ENCODE measurements at places on chromosomes 16 and 17. TPM values are rescaled to one million over a fixed set of nuclear protein-coding genes. Genes with fewer than 3 reads are reported as not detected.

- DNase-seq = no peak
Observed at GRCh38 chr17:79776376-79777119, 1.4 kb upstream of the CBX2 start.

GRCh38 chr16:52770828-52771227 is 223.9 kb upstream of the TOX3 start:
- DNase-seq = no peak

GRCh38 chr17:73833775-73834488 is 189.7 kb upstream of the SDK2 start:
- no peak for DNase-seq

CACNG5 gene
- total RNA-seq = not detected

DNA sequence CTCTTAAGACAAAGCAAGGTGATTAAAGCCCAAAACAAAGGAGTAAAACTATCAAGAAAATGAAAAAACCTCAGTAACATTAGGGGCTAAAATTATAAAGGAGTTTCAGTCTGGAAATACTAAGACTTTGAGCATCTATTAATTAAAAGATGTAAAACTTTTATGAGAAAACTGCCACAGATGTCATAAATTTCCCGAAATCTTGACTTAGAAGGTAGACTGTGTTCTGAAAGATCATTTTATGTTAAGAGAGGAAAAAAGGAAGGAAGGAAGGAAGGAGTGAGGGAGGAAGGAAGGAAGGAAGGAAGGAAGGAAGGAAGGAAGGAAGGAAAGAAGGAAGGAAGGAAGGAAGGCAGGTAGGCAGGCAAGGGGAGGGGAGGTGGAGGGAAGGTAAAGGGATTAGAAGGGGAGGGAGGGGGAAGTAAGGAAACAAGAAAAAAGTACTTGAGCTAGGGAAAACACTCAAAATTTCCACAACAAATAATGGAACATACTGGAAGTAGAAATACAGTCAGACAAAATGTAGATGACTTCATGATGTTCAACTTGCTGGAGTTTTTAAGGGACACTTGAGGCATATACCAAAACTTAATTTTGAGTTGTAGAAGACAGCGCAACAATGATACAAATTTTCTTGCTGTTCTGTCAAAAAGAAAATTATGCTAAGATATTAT is 2.0 kb downstream of the KRTAP4-5 start:
- DNase-seq = no peak

BOLA2B gene
- total RNA-seq = 258 TPM

GRCh38 chr17:42039794-42040763 is 10.3 kb downstream of the C17orf113 start:
- DNase-seq = no peak

DNA sequence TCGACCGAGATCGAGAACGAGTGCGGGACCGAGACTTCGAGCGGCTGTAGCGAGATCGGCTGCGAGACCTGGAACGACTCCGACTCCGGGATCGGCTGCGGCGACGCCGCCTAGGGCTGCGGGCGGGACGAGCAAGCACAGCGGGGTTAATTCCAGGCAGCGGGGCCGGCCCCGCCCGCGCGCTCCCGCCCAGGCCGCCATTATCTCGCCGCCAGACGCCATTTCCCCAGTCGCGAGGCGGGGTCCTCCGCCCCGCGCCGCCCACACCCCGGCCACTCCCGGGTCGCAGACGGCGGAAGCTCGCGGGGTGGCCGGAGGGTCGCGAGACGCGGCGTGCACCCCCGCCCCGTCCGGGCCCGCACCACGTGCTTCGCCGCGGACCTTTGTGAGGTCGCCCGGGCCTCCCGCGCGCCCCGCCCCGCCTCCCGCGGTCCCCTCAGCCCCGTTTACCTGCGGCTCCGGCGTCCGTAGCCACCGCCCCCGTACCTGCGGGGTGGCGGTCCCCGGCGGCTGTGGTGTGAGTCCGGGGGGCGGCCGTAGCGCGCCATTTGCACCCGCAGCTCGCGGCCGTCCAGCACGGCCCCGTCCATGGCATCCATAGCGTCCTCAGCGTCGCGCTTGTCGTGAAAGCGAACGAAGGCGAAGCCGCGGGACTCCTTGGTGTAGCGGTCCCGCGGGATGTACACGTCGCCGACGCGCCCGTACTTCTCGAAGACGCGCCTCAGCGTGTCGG is 616 bp downstream of the SRSF2 start:
- peak; percentile 56 for DNase-seq

C16orf92 gene
- not detected for total RNA-seq

GRCh38 chr16:31130899-31131298 is 4.6 kb downstream of the PRSS8 start:
- peak; percentile 94 for DNase-seq

DNA sequence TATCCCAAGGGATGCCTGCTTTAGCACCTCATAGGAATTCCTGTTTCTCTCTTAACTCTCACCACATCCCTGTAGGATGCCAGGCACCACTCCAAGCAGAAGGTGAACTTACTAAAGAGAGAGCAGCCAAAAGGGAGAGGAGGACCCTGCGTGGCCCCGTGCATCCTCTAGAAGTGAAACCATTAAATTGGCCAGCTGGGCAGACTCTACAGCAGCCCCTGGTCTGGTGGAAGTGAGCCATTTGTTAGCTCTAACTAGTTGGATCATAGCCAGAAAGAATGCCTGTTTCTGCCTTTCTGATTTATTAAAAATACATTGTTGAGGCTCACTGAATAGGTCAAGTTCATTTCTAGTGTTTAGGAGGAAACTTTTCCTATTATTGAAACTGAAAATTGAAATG is 22.3 kb downstream of the TMEM11 start:
- DNase-seq = no peak

GRCh38 chr16:19705146-19705501 is 12.9 kb downstream of the KNOP1 start:
- DNase-seq = no peak

DNA sequence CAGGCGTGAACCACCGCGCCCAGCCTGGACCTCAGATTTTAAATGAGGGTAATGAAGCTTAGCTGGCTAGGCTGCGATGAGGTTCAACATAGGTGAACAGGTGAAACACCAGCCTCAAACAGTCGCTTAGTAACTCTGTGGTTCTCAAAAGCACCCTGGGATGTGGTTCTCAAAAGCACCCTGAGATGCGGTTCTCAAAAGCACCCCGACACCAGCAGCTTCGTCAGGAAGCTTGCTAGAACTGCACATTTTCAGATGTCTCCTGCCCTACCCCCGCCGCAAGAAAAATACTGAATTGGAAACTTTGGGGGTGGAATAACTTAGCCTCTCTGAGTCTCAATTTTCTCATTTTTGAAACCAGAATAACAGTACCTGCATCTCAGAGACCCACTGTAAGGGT is 86.7 kb upstream of the XYLT1 start:
- no peak for DNase-seq

- DNase-seq = peak; percentile 45
Observed at GRCh38 chr17:60091908-60092331, 13.2 kb upstream of the HEATR6 start.

GRCh38 chr17:27959382-27959709 is 66.2 kb upstream of the LYRM9 start:
- DNase-seq = no peak

DNA sequence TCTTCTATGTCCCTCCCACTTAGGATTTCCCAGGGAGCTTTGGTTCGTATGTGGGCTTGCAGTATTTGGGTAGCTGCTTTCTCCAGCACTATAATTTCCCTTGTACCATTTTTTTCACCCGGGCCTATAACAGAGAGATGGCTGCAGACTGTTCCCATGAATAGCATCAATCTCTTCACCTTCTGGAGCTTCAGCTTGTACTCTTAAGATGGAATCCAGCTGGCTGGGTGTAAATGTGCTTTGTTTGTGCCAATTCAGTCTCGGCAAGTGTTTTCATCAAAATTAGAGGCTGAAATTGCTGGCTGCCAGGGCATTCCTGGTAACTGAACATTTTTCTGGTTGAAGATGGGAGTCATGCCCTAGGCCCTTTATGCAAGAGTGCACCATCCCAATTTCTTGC is 12.2 kb upstream of the CPD start:
- no peak for DNase-seq

IGFALS gene
- total RNA-seq = 0.18 TPM

GRCh38 chr17:54992797-54993639 is 24.5 kb downstream of the STXBP4 start:
- peak; percentile 2 for DNase-seq

DNA sequence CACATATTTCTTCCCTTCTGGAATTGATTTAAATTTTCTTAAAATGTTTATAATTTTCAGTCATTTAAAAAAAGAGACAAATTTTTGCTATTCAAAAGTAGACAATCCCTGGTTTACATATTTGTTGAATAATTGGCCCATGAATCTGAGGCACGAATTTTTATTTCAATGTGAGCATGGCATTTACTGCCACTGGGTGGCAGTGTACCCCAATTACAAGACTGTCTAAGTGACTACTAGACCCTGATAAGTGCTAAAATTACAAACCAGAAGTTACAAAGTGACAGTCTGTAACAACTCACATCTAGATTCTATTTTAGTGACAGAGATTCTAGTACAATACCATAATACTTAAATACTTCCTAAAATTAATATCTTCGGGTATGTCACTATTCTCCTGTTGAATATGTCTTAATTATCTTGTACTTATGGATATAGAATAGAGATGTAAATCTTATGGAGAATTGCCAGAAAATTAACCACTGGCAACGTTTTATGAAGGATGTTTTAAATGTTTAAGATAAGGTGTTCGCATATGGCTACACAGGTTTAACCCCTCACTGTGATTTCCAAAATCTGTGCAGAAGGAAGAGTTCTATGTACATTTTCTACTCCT is 235.8 kb downstream of the MAP2K4 start:
- DNase-seq = peak; percentile 16

DNA sequence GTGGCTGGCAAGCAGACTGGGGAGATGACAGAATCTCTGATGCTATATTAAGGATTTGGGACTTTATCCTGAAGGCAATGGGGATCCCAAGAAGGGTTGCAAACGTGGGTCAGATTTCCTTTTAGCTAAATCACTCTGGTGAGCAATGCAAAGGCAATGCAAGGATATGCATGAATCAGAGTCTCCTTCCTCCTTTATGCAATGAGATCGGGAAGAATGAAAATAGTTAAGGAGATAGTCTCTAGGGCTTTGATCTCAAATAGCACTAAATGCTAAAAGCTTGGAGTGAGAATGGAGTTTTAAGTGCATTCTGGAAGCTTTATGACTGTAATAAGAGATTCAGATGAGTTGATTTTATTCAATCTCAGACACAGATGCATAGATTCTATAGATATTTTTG is 27.2 kb upstream of the SHISA9 start:
- peak; percentile 41 for DNase-seq

- DNase-seq = no peak
Observed at GRCh38 chr17:31405890-31406371, 14.5 kb downstream of the RAB11FIP4 start.

XYLT1 gene
- total RNA-seq = 1.3 TPM

FDXR gene
- 18.2 TPM for total RNA-seq

GRCh38 chr17:13513039-13513405 is 88.7 kb downstream of the HS3ST3A1 start:
- DNase-seq = no peak

PYY gene
- total RNA-seq = not detected

ALOX12 gene
- total RNA-seq = not detected

BIRC5 gene
- 91.0 TPM for total RNA-seq

- DNase-seq = no peak
Observed at GRCh38 chr17:59151591-59151990, 3.4 kb downstream of the SKA2 start.

C17orf78 gene
- total RNA-seq = not detected

DNA sequence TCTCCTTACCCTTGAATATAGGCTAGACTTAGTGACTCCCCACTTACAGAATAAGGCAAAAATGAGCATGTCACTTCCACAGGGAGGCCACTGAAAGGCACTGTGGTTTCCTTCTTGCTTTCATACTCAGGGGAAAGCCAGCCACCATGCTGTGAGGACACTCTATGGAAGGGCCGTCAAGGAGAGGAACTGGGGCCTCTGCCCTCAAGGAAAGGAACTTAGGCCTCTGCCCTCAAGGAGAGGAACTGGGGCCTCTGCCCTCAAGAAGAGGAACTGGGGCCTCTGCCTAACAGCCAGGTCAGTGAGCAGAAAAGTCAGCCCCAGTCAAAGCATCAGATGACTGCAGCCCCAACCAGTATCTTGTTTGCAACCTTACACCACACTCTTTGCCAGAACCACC is 30.1 kb downstream of the VPS35 start:
- DNase-seq = no peak

DNA sequence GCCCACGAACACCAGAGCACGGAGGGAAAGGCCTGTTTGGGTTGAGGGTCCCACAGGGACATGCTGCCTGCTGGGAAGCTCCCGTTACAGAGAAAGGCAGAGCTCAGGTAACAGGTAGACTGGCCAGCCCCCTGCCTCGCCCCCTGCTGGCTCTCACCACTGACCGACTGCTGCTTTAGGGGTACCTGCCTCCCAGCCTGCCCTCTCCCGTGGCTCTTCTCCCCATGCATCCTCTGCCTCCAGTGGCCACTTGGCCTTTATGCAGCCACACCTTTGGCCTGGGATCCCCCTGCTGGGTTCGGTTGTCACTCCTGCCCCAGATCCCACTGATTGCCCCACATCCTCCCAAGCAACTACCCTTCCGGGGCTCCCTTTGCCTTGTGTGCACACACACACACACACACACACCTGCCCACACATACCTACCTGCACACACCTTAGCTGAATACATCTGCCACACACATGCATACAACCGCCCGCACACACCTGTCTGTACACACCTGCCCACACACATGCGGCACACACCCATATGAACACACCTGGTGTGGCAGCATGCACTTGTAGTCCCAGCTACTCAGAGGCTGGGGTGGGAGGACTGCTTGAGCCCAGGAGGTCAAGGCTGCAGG is 7.1 kb downstream of the MCRIP1 start:
- no peak for DNase-seq

DNA sequence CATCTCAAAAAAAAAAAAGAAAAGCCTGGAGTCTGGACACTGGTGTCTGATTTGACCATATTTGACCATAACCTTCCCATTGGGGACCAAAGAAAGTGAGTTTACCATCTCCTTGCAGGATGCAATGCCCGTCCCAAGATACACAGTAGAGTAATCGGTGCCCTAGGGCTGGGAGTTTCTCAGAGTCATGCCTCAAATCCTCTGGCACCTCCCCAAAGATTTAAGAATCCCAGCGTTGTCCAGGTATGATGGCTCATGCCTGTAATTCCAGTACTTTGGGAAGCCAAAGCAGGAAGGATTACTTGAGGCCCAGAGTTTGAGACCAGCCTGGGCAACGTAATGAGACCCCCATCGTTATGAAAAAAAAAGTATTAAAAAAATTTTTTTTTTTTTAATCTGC is 5.0 kb downstream of the PITPNM3 start:
- DNase-seq = peak; percentile 53

DNA sequence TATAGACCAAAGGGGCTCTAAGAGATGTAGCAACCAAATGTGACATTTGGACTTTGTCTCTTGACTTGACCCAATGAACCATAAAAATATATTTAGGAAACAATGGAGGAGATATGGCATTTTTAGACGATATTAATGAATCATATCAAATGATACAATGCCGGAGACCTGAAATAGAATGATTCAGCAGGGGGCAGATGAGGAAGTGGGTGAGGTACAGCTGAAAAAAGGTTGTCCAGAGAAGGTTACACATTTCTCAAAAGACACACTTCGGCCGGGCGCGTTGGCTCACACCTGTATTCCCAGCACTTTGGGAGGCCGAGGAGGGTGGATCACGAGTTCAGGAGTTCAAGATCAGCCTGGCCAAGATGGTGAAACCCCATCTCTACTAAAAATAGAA is 16.5 kb upstream of the SNN start:
- no peak for DNase-seq

KATNIP gene
- total RNA-seq = 60.9 TPM

All from PC-9 (cell line).